Mesothelial cell of epicardium (in vitro differentiated cells): ENCODE measurements at places on chromosomes 2 and 18.

GRCh38 chr2:32894119-32894728, 52.5 kb upstream of the LTBP1 start:
- DNase-seq, result no peak

DNA sequence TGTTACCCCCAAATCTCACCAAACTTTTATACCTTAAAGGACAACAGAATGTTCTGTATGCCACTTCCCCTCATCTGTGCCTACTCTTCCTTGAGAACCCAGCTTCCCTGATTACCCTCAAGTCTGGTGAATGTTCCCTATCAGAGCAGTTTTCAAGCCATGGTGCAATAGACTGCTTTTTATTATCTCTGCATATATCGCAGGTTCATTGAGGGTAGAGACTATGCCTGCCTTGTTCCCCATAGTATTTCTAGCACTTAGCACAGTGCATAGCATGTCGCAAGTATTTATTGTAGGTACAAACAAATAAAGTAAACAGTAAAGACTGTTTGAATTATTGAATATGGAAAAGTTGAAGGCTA, 146.6 kb downstream of the HAUS1 start:
- DNase-seq, result no peak

- DNase-seq, result no peak
Measured at GRCh38 chr2:23410596-23410995, 25.6 kb downstream of the KLHL29 start.

DNA sequence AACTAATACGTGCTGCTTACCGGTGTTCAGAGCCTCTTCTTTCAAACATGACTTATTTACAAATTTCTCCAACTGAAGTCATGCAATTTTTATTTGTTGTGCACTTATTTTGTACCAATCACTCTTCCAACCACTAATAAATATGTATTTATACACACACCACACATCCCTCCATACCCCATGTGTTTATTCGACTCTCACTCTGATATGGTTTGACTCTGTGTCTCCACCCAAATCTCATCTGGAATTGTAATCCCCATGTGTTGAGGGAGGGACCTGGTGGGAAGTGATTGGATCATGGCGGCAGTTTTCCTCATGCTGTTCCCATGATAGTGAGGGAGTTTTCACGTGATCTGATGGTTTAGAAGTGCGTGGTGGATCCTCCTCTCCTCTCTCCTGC, 49.5 kb upstream of the ACYP2 start:
- no peak for DNase-seq

DNA sequence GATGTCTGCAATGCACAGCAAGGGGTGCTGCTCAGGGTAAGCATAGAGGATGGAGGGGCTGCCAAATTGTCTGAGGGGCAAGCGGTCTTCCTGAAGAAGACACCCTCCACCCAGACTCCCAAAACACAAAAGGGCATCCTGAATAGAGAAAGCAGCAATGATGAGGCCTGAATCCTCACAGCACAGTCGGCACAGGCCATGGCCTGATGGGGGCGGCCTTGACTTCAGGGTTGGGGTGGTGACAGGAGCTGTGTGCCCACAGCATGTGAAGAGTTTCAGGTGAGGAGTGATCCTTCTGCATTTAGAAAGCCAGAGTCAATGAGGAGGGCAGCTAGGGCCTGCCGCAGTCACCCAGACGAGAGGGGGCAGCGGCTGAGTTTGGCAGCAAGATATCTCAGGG, 159.4 kb downstream of the GALNT14 start:
- no peak for DNase-seq

DNA sequence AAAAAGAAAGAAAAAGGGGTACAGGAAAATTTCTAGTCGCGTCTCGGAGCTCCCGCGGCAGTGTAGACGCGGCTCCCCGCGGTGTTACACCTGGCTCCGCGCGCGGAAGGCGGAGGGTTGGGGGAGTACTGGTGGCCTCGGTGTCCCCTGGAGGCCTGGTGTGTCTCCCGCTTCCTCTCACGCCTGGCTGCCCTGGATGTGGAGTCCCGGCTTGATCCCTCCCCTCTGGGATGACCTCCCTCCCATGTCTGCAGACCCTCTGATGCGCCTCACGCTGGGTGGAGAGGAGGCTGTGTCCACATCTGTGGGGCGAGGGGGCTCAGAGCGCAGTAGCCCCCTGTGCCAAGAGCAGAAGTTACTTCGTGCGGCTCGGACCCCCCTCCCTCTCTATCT, 1.2 kb downstream of the KIF5C start:
- DNase-seq, result no peak

DNA sequence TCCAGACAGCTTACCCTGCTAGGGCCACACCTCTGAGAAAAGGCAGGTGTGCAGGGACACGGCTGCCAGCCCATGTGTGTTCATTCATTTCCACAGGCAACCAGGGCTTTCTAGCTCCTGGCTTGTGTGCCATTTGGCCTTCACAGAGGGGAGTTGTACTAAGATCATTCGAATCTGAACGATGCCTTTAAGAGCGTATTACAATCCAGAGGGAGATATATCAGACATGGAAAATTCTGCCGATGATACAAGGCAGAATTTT, 64.2 kb upstream of the OTOF start:
- no peak for DNase-seq

GRCh38 chr2:207180741-207181140, 15.0 kb upstream of the KLF7 start:
- DNase-seq, result no peak

- DNase-seq, result no peak
Measured at GRCh38 chr2:47503481-47504070, 100.6 kb downstream of the MSH2 start.

- no peak for DNase-seq
Measured at GRCh38 chr2:61011678-61012077, 5.8 kb upstream of the PEX13 start.
